H1 (cell line): ENCODE measurements at places on chromosomes 11 and 22. TPM values are rescaled to one million over a fixed set of nuclear protein-coding genes. Genes with fewer than 3 reads are reported as not detected.

The PYGM gene
- 9.6 and 9.7 TPM in 2 replicates for total RNA-seq

The PAX6 gene
- total RNA-seq = 0.21 and 0.30 TPM in 2 replicates

The OR2D2 gene
- total RNA-seq = 0.29 TPM in 1 of 2 replicates, not detected in the other

DNA sequence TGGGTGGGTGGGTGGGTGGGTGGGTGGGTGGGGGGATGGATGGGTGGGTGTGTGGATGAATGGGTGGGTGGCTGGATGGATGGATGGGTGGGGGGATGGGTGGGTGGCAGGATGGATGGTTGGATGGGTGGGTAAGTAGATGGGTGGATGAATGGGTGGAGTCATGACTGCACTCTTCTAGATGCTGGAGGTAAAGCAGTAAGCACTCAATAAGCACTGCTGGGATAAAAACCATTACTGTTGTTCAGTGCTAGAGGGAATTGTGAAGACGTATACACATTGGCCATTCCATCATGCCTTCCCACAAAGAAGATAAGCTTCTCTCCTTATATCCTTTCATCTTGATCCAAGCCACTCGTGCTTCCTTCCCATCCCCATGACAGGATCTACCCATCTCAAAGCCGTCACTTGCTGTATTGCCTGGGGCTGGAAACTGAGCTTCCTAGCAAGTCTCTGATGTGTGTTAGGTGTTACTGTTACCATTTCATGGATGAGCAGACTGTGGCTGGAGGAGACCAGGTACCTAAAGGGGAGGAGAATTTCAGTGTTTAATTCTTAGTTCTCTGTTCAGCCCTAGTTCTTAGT is 74.8 kb downstream of the MICAL2 start:
- no peak overlapping the region for H3K4me3 ChIP-seq
- no peaks in the 10 kb centered on the region for H3K27me3 ChIP-seq
- no peak for DNase-seq
- H3K36me3 ChIP-seq = no peaks in the 10 kb centered on the region

- H3K36me3 ChIP-seq = no peaks in the 10 kb centered on the region
- H3K27me3 ChIP-seq = no peaks in the 10 kb centered on the region
These were observed 68.6 kb downstream of the SOX6 start for GRCh38 chr11:16287630-16288280.

DNA sequence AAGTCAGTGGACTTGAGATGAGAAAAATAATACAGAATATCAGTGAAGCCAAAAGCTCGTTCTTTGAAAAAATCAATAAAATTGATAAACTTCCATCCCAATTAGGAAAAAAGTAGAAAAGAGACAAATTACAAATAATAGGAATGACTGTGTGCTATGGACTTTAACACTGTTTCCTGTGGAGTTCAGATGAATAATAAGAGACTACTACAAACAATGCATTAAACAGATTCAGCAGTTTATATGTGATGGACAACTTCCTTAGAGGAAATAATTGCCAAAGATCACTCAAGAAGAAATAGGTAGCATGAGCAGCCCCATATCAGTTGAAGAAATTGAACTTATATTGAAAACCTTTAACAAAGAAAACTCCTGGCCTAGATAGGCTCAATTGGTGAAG is 99.7 kb downstream of the PPP6R3 start:
- H3K36me3 ChIP-seq = peaks cover 17% of the 10 kb centered on the region
- H3K27ac ChIP-seq = no peak overlapping the region
- no peak overlapping the region for H3K4me3 ChIP-seq
- no peaks in the 10 kb centered on the region for H3K4me1 ChIP-seq
- no peaks in the 10 kb centered on the region for H3K27me3 ChIP-seq

- H3K4me1 ChIP-seq = peaks cover 13% of the 10 kb centered on the region
- peaks cover 25% of the 10 kb centered on the region for H3K27me3 ChIP-seq
- H3K4me3 ChIP-seq = no peak overlapping the region
- no peak overlapping the region for H3K27ac ChIP-seq
These were observed 3.8 kb upstream of the NPAS4 start for GRCh38 chr11:66417000-66417399.
